ENCODE measurements at places on chromosomes 3 and 15.

DNA sequence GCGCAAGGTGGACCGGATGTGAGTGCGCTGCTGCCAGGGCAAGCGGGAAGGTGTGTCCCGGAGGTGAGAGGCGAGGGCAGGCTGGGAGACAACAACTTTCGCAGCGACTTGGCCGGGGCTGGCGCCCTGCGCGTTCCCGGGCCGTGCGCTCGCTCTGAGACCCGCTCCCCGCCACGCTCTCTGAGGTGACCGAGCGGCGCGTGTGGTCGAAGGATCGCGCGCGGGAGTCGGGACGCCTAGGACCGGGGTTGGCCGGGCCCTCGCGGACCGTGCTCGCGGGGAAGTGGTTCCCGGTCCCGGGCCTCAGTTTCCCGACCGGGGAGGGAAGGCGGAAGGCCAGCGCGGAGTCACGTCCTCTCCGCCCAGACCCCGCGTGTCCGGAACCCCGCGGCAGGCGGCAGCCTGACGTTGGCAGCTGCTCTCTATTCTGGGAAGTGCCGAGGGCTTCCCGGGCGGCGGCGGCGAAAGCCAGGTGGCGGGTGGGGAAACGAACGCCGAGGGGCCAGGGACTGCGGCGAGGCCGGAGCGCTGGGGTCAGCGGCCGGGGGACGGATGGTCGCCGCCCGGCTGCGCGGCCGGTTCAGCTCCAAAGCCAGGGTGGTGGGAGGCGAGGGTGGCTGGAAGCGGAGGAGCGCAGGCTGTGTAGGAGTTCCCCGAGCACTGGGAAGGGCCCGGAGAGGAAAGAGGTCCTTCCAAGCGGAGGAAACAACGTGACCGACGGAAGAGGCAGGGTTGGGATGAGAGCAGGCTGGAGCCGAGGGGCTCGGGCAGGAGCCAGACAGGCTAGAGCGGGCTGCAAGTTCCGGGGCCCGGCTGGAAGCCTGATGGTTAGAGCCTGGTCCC lies 1.0 kb upstream of the IGF2BP2 start:
- DNase-seq, result no peak

DNA sequence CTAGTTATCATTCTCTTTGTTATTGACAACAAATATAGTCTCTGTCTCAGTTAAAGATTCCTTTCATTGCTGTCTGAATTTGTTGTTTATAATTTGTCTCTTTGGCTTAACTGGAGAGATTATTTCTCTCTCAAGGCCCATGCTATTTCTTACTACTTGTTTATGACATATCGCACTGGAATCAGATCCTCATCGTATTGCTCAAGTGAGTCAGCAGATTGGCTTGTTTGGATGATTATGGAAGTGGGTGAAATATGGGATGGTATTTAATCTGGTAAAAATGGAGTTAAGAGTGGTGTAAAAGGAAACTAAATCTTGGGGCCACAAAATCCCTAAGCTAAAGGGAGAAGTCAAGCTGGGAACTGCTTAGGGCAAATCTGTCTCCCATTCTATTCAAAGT lies 613.1 kb downstream of the SI start:
- DNase-seq, result no peak

DNA sequence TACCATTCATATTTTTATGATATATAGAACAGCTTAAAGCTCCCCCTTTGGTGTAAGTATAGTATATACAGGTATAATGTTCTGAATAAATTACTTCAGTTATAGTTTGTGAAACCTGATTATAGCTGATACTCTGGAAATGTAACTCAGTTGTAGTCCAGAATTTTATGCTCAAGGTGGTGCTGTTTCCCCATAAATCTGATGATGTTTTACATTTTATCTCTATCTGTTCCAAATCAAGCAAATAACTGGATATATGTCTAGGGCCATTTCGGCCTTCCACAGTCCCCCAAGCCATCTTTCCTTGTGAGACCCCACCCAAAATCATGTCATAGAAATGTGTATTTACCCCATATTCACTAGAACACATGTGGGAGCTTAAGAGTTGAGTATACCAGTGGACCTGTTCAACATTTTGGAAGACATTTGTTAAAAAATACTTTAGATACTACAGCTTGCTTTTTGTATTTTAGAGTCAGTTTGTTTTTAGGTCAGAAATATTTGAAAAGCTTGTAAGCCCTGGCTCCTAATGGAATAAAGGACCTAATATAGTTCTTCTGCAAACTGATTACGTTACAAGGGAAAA lies 107.1 kb downstream of the ATG7 start:
- DNase-seq, result no peak

DNA sequence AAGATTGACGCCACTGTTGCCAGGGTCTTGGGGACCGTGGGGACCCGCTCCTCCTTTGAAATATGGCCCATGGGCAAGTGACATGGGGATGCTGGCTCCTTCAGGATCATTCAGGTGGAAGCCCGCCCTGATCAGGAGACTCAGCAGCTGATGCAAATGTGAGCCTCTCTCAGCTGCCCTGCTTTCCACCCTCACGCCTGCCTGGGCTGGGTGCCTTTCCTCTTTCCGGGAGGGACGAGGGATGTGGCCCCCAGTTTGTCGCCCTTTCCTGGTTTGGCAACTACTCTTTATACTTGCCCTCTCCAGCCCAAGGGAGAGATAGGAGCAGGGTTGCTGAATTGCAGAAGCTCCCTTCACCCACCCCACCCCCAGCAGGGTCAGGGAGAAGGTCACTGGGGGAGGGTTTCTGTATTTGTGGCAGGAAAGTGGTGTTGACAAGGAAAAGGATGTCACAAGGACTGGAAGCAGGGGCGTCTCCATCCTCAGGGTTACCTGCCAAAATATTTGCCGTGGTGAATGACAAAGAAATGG lies 21.8 kb downstream of the DNASE1L3 start:
- DNase-seq, result no peak

DNA sequence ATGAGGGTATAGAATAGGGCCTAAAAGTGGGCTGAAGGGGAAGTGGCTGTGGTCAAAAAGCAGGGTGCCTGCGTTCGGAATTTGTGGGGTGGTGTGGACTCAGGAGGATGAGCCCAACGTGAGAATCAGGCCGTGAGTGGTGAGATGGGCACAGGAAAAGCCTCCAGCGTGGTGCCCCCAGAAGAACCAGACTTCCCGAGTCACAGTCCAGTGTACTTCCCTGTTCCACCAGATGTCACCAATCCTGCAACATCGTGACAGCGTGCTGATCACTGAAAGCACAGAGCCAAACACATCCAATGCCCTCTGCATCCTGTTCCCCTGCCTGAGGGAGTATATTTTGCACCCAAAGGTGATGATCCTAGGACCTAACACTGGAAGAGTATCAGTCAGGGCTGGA lies 20.8 kb upstream of the ACAN start:
- DNase-seq, result no peak

Measured in activated naive CD4-positive, alpha-beta T cell (primary cell).